GM13976 (cell line): ENCODE measurements at places on chromosomes 12 and 14.

DNA sequence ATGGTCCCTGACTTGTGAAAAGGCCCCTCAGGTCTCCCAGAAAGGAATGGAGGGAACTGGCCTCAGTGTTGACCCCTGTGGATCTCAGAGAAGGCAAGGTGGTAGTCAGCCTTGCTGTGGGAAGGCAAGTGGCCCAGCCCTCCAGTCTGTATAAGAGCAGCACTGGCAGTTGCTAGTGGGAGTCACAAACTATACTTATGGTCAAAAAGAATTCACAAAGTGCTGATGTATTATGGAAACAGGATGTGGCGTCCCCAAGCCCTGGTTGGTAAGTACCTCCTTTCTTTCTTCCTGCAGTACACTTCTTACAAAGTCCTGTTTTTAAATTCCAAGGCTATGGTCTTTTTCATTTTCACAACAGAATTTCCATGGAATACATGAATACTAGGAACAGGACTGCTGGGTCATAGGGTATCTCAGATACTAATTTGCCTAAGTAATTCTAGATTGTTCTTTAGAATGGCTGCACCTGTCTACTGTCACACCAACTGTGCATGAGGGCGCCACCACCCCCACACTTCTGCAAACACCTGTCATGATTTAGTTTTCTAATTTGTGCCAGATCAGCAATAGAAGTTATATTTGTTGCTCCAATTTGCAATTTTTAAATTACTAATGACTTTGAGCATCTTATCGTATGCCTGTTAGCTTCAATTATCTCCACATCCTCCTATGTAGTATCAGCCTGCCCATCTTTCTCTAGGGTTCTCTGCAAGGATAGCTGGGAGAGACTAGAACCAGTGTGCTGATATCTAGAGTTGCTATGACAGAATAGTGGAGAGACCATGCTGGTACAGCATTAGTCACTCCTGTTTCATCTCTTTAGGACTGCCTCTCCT, 40.7 kb upstream of the TMEM263 start:
- DNase-seq, result peak; percentile 73

GRCh38 chr12:114122016-114122415, 155.9 kb upstream of the RBM19 start:
- DNase-seq, result no peak

DNA sequence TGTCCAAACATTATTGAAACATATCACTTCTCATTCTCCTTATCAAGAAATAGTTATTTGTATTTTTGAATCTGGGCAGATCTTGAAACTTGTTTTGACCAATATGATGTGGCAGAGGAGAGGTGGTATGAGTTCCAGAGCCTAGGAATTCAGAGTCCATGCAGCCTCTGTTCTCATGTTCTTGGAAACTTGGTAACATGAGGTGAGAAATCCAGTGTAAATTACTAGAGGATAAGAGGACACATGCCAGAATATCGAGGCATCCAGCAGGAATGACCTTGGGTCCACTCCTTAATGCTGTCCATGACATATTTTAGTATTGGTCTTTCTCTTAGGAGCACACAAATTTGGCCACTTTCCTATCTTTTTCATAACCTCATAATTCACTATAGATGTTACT, 1374.6 kb downstream of the FSCB start:
- DNase-seq, result no peak

- DNase-seq, result no peak
These were observed 5.4 kb downstream of the PLBD1 start for GRCh38 chr12:14562279-14562678.

- DNase-seq, result no peak
These were observed 17.4 kb downstream of the VASH1 start for GRCh38 chr14:76778546-76779215.

DNA sequence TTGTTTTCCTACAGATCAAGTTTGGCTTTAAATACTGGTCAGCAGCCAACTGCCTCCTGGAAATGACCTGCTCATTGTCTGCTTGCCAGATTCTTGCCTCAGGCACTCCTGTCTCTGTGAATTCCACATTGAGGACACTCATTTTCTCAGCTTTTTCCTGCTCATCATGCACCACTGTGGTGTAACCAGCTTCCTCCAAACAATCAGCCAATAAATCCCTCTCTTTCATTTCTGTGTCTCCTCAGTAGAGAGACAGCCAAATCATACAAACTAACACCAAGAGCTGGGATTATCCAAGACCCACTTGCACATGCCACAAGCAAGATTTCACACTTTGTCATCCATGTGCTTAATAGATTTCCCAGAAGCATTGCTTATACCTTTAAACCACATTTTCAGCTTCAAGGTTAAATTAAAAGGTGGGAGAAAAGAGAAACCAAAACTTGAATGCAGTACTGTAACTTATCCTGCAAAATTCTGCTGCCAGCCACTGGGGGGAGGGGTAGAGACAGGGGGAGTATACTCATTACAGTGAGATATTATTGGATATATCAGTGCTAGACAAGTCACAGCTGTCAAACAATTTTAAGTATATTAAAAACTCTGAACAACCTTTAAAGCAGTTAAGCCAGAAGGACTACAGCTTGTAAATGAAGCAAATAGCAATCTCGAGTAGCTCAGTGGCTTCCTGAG, 105.0 kb downstream of the PPP2R5E start:
- DNase-seq, result no peak

DNA sequence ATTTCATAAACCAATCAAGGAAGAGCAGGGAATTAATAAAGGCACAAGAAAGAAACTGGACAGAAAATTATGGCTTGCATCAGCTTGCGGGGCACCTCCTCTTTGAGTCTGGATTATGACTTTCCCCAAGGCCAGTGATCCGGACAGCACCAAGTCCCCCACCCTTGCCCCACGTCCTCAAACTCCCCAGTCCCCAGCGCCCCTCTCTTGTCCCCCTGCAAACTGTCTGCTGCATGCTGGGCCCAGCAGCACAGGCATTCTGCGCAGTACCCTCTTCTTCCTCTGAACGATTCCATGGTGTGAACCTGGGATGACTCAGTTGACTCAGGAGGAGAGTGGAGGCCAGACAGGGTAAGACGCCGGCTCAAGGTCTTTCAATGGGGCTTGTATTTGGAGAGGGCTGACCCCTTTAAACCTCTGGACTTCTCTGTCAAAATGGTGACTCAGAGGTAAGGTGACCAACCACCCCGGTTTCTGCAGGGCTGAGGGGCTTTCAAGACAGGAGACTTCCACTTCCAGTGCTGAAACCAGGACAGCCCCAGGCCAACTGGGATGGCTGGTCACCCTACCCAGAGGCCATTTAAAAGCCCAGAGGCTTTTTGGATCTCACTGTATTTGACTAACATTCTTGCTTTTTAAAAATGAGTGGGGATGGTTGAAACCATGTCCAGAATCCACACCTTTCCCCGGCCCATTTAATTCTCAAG, 13.5 kb downstream of the C14orf132 start:
- no peak for DNase-seq

DNA sequence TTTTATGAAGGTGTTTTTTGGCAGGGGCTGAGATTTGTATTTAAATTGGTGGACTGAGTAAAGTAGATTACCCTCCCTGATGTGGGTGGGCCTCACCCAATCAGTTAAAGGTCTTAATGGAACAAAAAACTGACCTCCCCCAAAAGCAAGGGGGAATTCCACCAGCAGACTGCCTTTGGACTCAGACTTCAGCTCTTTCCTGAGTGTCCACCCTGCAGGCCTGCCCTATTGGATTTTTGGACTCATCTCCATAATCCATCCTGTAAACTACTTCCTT, 228.4 kb upstream of the CAND1 start:
- DNase-seq, result no peak

- peak; percentile 11 for DNase-seq
These were observed 3.1 kb downstream of the DHRS2 start for GRCh38 chr14:23639048-23639890.

GRCh38 chr12:25063873-25064628, 115.2 kb upstream of the BCAT1 start:
- no peak for DNase-seq

DNA sequence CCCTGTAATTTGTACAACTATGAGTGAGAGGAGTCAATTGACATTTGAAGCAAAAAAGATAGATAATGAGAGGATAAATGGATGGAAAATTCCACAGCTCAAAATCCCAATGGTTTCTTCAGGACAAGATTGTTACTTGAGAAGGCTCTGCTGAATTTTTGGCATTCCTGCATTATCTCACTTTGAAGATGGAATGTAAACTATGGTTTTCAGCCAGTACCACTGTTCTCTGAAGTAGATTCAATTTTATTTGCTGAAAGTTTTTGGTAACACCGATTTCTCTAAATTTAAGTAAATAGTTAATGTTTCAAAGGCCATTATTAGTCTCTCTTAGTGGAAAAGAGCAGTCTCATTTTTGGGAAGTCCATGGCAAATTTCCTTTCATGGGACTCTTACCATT, 121.9 kb upstream of the SLC38A2 start:
- DNase-seq, result no peak

DNA sequence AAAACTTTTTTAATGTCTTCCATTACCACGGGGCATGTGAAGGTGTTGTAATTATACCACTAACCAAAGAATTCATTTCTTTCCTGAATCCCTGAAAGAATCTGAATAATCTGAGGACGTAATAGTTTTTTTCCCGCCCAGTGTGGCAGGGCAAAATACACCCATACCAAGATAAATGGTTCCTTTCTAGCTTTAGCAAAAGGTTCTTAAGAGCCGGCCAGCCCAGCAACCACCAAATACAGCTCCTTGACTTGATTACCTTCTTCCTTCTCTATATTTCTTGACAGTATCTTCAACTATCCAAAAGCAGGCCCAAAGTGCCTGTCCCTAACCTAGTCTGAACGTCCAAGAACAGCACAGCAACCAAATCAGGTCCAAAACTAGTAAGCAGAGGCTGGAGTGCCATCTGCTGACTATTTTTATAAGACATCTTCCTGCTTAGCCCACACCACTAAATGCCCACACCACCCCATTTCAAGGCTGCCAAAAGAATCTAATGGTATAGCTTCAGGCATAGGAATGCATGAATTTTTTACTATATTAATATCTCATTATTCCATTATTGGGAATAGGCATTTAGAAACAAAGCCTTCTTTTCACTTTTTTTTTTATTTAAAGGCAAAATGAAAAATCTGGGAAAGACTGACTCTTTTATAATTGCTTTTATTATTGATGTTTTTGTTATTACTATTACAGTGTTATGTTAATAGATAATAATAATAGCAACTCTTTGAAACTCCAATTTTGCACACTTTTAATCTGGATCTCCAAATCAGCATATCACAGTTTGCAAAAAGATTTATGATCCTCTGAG, 524.4 kb downstream of the MED13L start:
- DNase-seq, result peak; percentile 18

GRCh38 chr14:46940611-46941010, 289.0 kb upstream of the RPL10L start:
- DNase-seq, result no peak

DNA sequence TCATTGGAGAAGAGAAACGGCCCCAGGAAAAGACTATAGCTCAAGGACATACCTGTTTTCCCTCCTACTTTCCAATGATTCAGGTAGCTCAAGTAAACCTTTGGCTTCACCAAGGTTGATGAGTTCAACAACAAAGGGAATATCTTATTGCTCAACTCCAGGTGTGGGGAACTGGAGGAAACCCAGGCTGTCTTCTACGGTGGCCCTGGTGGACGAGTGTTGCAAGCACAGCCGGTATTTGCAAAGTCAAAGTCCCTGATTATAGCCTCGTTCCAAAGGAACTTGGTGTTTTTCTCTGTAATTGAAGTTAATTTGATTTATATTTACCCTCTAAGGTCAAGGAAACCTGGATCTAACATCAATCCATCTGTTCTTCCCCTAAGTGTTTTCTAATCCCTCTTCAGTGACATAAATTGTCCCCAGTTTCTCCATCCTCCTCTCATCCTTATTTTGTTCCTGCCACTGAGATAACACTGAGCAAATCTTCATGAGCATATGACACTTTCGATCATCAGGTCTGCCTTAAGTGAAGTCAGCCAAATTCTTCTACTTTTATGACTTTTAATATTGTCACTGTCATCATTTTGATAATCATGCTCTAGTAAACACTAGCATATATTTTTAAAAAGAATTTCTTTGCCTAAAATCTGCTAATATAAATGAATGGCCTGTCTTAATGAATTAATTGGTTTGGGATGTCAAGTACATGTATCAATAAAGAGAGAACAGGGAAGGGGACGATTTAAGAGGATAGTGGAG, 174.6 kb upstream of the TBX3 start:
- DNase-seq, result no peak

DNA sequence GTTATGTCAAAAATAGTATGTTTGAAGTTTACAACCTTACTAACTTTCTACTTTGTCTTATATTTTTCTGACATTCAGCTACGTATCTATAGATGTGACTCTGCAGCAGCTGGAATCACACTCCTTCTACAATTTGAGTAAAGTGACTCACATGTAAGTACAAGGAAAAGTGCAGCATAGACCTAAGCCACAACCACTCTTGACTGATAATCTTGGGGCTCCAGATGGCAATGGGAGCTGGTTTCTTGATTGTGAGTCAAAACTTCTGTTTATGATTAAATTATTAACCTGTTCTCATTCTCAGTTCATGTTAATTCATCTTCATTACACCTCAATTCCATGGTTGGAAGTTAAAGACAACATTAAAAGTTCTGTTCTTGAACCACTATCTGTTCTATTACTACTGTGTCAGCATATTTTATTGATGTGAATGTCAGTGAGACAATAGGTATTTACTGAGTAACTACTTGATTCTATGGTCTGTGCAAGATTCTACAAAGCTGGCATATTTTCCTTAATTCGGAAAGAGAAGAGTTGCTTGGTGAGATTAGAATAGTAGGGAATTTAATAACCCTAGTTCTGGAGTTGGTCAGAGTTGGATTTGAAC, 112.9 kb downstream of the TSHR start:
- DNase-seq, result no peak

DNA sequence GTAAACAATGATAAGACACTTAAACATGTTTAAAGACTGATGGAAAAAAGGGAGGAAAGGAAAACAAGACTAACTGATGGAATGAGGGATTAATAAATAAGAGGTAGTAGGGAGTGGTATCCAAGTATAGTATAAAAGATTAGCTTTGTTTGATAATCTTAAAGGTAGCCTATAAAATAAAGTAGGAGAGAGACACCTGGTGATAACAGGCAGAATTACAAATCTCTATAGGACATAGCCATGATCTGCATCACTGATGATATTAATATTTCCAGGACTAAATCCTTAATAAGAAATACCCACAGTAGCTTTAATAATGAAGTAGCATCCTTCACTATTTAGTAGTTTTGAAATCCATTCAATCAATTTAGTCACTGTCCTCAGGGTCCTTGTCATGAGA, 30.4 kb downstream of the DLGAP5 start:
- peak; percentile 45 for DNase-seq

GRCh38 chr14:26761532-26761931, 163.7 kb upstream of the NOVA1 start:
- no peak for DNase-seq

DNA sequence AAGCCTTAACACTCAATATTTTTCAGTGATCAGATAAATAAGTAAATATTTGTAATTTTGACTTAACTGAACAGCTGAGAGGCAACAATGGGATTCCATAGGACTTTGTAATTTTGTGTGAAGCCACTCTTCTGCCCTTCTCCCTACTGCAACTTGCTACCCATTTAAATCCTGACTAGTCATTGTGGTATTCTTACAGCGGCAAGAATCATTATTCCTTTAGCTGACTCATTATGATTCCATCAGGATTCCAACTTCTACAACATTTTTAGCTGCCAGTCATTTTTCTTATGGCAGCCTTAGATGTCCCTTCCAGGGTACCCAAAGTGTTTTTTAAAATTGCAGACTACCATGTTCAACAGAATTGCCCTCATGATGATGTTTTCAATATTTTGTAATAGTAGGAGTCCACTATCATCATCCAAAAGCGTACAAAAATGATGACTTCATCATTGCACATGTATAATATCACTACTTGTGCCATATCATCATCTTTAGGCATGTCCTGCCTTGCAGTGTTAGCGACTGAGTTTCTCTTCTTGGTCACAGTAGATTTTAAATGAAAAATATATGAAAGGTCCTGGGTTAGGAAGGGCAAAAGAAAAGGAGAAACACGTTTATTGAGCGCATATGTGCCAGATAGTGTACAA, 5.1 kb upstream of the MAGOHB start:
- no peak for DNase-seq
